ENCODE measurements at places on chromosomes 16 and 17.

DNA sequence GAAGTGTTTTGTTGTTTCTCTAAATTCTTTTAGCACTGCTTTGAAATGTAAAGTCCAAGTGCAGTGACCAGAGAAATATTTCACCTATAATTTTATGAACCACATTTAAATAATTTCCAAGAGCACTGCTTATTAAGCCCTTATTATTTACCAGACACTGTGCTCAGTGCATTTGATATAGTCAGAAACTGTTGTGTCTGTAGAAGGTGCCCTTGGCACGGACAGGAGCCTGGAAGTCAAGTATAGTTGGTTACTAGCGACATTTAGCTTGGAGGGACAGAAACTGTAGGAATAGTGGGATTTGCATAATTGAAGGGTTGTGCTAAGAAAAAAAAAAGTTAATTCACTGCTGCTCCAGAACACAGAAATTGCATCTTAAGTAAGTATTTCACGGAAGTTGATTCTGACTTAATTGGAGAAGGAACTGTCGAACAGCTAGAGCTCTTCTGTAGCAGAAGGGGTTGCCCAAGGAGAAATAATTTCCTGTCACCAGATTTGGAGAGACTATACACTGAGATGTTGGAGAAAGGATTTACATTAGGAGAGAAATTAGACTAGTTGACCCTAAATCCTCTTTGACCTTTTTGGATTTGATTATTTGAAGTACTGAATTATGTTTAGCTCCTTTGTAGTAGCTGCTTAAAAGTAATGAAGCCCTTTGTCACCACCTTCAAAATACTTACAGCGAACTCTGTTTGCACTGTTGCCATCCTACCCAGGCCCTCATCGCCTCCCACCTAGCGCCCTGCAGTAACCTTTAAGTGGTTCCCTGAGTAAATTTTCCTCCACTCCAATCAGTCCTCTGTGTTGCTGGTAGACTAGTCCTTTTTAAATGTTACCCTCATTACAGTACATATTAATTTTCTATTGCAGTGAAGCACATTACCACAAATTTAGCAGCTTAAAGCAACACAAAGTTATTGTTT lies 25.6 kb downstream of the COX10 start:
- H3K27me3 ChIP-seq = no peaks in the 10 kb centered on the region
- H3K36me3 ChIP-seq = no peaks in the 10 kb centered on the region
- H3K4me3 ChIP-seq = no peak overlapping the region

DNA sequence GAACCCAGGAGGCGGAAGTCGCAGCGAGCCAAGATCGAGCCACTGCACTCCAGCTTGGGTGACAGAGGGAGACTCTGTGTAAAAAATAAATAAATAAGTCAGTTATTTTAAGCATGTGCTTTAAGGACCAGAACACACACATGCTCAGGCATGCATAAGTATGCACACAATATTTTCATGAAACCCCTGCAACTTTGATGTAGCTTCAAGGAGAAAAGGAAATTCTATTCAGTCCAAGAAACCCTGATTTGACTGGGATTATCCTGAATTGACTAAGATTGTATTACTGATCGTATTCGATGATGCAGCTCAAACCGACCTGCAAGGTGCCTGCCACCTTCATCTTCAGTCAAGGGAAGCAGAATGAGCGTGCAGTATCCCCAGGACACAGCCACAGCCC lies 841 bp downstream of the TEKT5 start:
- no peak overlapping the region for H3K27ac ChIP-seq
- no peaks in the 10 kb centered on the region for H3K27me3 ChIP-seq
- DNase-seq = no peak
- H3K36me3 ChIP-seq = no peaks in the 10 kb centered on the region
- H3K4me3 ChIP-seq = no peak overlapping the region
- H3K4me1 ChIP-seq = no peaks in the 10 kb centered on the region

GRCh38 chr17:17573912-17574311 lies 17.6 kb downstream of the PEMT start:
- H3K4me3 ChIP-seq = no peak overlapping the region
- H3K27ac ChIP-seq = no peak overlapping the region
- H3K4me1 ChIP-seq = no peaks in the 10 kb centered on the region
- no peak for DNase-seq

- H3K27me3 ChIP-seq = no peaks in the 10 kb centered on the region
- no peaks in the 10 kb centered on the region for H3K4me1 ChIP-seq
- no peak for DNase-seq
- no peaks in the 10 kb centered on the region for H3K36me3 ChIP-seq
- no peak overlapping the region for H3K27ac ChIP-seq
These were observed 26.6 kb downstream of the LIG3 start for GRCh38 chr17:35006961-35007360.

- no peaks in the 10 kb centered on the region for H3K4me1 ChIP-seq
- no peaks in the 10 kb centered on the region for H3K36me3 ChIP-seq
- no peak overlapping the region for H3K4me3 ChIP-seq
- no peak for DNase-seq
These were observed 107.2 kb upstream of the DYNLRB2 start for GRCh38 chr16:80433623-80434022.

- H3K27ac ChIP-seq = no peak overlapping the region
- no peaks in the 10 kb centered on the region for H3K27me3 ChIP-seq
- no peaks in the 10 kb centered on the region for H3K4me1 ChIP-seq
- no peak overlapping the region for H3K4me3 ChIP-seq
- H3K36me3 ChIP-seq = no peaks in the 10 kb centered on the region
These were observed 179.3 kb downstream of the TMEM132E start for GRCh38 chr17:34758718-34759117.

GRCh38 chr16:72023962-72024361 lies 15.4 kb downstream of the DHODH start:
- DNase-seq = no peak
- no peaks in the 10 kb centered on the region for H3K27me3 ChIP-seq
- peaks cover 4% of the 10 kb centered on the region for H3K36me3 ChIP-seq
- H3K4me3 ChIP-seq = no peak overlapping the region
- no peak overlapping the region for H3K27ac ChIP-seq

DNA sequence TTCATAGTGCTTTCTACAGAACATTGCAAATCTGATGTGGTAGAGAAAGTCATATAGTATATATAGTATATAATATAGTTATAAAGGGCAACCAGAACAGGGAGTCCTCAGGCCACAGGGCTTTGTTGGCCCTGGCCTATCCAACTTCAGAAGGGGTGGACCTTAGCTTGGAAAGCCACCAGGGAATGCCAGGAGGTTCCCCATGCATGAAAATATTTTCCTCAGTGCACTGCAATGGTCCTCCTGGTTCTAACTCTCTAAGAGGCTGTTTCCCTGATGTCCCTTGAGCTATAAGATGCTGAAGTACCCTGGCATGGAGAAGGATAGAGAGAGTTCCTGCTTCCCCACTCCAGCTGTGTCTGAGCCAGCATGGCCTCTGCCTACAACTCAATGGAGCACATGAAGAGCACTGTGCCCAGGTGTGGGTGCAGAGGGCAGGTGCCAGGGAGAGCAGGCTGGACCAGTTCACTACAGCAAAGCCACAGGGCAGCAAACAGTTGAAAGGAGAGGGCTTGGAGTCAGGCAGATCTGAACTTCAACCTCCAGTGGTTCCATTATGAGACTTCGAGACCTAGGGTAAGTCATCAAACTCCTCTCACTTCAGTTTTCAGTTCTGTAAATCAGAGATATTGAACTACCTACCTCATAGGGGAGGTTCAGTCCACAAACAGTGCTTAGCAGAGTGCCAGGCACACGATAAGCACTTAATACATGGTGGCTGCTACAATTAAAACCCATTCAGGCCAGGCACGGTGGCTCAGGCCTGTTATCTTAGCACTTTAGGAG lies 183.1 kb downstream of the SALL1 start:
- H3K4me1 ChIP-seq = peaks cover 3% of the 10 kb centered on the region
- H3K4me3 ChIP-seq = no peak overlapping the region
- no peak overlapping the region for H3K27ac ChIP-seq
- DNase-seq = no peak

GRCh38 chr16:72455743-72456659 lies 284.0 kb upstream of the PMFBP1 start:
- H3K4me3 ChIP-seq = no peak overlapping the region
- no peaks in the 10 kb centered on the region for H3K4me1 ChIP-seq
- H3K36me3 ChIP-seq = no peaks in the 10 kb centered on the region
- no peaks in the 10 kb centered on the region for H3K27me3 ChIP-seq

DNA sequence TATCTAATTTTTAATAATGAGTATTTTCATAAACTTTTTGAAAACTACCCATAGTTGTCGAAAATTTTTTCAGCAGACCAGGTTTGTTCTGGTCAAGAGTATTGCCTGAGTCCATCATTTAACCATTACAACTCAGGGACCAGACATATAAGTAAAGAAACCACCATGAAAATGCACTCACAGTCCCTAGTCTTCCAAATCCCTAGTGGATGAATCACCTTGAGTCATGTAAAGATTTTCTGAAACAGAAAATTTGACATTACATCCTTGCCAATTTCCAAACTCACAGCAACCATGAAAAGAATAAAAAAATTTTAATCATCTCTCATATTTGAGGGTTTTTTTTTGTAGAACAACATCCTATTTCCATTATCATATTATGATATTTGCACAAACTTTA lies 1337.5 kb upstream of the CDH8 start:
- H3K27ac ChIP-seq = no peak overlapping the region
- H3K27me3 ChIP-seq = no peaks in the 10 kb centered on the region
- DNase-seq = no peak
- H3K36me3 ChIP-seq = no peaks in the 10 kb centered on the region
- no peak overlapping the region for H3K4me3 ChIP-seq

All from kidney (tissue), 22 donors.